GM13977 (cell line): ENCODE measurements at places on chromosomes 3 and 15.

- DNase-seq, result no peak
Observed at GRCh38 chr3:151962912-151963311, 89.5 kb downstream of the SUCNR1 start.

DNA sequence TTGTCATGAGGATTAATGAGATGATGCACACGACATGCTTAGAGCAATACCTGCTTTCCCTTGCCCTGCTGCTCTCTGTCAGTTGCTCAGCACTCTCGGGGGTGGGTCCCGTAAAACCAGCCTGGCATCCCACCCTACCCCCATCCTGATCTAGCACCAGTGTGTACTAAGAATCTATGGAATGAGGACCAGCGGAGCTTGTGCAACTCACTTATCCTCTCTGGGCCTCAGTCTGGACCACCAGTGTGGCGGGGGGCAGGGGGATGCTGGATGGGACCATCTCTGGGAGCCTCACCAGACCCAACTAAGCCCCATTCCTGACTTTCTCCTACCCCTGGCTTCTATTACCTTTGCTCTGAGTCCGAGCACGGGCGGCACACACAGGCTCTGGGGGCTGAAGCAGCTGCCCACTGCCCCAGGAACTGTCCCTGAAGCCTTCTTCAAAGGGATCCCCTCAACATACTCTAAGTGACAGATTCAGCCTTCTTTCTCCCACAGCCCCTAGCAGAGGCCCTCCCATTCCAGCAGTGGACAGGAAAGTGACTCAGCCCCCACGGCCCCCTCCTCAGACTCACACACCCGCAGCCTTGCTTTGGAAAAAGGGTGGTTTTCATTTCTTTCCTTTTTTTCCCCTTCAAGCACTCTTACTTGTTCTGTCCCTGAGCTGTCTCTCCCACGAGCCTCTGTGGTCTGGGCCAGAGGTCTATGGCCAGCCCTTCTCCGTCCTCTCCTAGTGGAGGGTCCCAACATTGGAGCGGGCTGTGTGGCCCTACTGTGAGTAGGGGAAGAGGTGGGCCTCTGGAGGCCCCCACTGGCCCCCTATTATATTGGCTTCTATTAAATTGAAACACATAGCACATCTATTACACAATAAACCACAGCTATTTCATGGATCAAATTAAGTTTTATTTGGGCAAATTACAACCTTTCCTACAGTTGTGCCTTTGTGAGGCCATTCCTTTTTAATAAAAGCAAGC is 100.3 kb downstream of the SMAD6 start:
- no peak for DNase-seq

DNA sequence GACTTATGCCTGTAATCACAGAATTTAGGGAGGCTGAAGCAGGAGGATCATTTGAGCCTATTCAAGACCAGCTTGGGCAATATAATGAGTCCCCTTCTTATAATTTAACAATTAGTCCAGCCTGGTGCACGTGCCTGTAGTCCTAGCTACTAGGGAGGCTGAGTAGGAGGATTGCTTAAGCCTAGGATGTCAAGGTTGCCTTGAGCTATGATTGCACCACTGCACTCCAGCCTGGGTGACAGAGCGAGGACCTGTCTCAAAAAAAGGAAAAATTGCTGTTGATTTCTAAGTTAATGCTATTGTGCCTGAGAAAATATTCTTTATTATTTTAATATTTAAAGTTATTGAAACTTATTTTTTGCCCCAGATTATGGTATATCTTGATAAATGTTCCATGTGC is 159.0 kb downstream of the NLGN1 start:
- DNase-seq, result no peak

DNA sequence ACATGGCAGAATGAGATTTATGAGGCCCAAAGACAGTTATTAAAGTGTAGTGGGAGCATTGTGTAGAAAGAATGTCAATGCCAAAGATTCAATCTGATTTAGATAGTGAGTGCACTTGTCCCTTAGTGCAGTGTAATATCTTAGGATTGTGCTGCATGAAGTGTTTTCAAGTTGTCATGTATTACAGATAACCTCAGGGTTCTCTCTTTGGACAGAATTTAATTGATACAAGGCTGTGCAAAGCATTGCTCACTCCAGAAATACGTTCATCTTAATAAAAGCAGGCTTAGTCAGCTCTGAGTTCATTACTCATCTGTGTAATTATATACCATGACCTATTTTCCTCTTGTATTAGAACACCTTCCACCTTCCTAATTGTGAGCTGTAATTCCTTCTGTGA is 16.0 kb upstream of the GPR171 start:
- no peak for DNase-seq

DNA sequence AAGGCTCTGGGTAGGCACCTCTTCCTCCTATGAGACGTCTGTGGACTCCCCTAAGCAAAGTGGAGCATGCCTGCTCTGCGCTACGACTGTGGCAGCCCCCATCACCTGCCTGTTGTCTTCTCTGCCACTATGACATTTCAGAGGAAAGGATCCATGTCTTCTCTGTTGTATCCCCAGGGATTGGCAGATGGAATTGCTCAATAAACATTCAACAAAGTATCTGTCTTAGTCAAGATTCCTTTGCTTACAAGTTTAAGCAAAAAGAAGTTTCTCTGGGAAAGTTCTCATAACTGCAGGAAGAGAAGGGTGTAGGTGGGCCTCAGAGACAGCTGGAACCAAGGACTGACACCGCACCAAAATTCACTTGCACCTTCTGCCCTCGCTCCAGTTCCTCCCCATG is 34.3 kb downstream of the AMOTL2 start:
- no peak for DNase-seq

DNA sequence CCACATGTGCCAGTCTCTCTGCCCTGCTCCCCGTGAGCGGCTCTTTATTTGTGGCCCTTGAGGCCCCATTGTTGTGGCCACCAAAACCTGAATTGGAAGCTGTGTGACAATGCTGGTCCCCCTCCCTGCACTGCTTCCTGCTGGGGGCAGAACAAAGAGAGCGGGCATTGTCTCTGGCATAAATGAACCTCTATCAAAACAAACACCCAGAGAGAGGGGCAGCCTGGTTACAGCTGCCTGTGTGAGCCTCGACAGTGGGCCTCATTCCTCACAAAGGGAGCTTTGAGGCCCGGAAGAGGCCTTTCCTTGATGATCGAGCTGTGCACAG is 152.9 kb downstream of the IGF1R start:
- no peak for DNase-seq

DNA sequence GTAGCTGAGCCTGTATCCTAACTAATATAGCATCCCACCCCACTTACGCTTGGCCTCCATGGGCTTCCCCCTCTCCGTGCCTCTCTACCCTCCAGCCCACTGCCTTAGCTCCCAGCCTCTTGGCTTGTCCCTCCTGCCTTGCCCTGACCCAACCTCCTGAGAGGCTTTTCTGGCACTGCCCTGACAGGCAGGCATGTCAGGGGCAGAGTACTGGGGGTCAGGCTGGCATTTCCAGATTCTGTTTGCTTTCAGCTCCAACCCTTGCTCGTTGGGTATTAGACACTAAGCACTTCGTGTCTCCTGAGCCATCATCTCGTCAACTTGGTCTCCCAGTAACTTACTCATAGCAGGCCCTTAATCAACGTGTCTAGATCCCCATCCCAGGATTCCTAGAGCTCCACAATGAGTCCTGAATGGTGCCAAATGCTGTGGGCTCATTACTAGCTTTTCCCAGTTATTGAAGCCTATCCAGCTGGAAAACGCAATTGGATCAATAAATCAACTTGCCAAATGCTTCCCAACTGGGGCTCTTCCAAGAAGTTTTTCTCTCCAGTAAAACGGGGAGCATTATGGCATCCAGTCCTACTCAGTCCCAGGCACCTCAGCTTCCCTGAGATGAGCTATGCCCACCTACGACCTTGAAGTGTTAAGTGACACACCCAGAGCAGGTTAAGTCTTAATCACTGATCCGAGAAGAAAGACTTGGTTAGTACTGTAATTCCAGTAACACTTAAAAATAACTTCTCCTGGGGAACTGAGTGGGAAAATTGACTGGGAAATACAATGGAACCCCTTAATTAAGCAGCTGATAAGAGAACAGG is 78.5 kb upstream of the DLG1 start:
- no peak for DNase-seq

GRCh38 chr3:171731691-171732090 is 78.6 kb downstream of the PLD1 start:
- DNase-seq, result no peak

- DNase-seq, result no peak
Observed at GRCh38 chr15:67124911-67125588, 59.6 kb downstream of the SMAD3 start.

GRCh38 chr3:20930034-20930433 is 744.0 kb upstream of the SGO1 start:
- no peak for DNase-seq

DNA sequence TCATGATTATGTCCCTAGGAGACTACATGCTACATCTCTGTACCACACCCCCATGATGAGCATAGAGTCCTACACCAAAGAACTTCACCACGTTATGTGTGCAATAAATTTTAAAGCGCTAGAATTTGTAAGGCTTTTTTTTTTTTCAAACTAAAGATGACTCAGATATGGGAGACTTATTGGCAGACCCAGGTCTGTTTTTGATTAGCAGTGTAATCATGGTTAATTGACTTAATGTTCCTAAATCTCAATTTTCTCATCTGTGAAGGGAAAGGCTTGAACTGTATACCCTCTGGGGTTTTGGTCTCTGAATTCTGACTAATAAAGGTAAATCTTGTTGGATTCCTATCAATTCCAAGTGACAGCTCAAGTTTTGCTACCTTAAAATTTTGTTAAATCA is 26.4 kb downstream of the ABI3BP start:
- no peak for DNase-seq

GRCh38 chr3:119295816-119296726 is 1.9 kb downstream of the ARHGAP31 start:
- no peak for DNase-seq

DNA sequence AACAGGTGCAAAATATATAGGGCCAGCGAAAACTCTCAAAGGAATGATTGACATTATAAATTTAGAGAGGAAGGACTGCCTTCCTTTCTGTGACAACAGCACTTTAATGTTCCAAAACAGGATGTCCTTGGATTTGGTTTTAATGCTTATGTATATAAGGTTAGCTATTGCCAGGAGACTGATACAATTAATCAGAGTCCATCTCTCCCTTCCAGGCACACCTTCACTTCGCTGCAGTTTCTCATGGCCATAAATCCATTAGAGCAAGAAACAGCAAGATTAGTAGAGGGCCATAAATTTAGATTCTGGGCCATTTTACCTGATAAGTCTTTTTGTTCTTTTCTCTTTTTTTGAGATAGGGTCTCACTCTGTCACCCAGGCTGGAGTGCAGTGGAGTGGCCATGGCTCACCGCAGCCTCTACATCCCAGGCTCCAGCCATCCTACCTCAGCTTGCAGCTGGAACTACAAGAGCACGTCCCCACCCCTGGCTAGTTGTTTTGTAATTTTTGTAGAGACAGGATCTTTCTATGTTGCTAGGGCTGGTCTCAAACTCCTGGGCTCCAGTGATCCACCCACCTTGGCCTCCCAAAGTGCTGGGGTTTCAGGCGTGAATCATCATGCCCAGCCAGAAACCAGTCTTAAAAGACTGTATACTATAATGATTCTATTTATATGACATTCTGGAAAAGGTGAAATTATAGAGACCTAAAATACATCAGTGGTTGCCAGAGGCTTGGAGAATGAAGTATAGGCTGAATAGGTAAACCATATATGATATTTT is 15.7 kb upstream of the TFRC start:
- DNase-seq, result no peak

GRCh38 chr15:23690015-23690414 is 2.9 kb upstream of the NDN start:
- no peak for DNase-seq

DNA sequence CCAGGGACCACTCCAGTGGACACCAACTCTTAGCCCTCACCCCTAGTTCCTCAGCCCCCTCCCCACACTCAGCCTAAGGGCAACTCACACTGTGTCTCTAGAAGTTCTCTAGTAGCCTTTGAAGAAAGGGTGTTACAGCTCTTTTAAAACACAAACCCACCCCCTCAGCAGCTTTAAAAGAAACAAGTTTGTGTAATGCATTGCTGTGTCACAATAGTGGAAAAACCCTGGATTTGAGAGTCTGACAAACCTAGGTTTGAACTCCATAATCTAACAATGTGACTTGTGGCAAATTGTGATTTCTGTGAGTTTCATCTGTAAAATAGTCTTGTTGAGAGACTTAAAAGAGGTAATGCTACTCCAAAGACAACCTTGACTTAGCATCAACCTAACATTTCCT is 54.0 kb downstream of the PLCH1 start:
- no peak for DNase-seq
